Esophagus squamous epithelium (tissue), 5 donors: ENCODE measurements at places on chromosomes 12 and 14. TPM values are rescaled to one million over a fixed set of nuclear protein-coding genes. Genes with fewer than 3 reads are reported as not detected.

DNA sequence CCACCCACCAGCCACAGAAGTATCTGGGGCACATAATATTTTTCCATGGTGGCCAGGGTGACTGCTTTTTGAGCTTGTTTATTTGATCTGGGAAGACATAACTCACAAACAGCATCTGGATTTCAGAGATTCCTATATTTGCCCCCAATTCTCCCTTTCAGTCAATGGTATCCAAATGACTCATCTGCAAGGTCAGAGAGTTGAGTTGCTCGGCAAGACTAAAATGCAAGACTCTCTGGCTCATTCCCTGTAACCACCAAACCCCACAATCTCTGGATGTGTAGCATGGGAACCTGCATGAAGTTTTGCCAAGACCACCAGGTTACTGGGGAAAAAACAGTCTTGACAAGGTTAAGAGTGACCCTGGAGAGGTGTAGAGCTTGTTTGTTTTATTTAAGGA lies 174.9 kb upstream of the FAR2 start:
- H3K4me1 ChIP-seq: no peaks in the 10 kb centered on the region
- no peaks in the 10 kb centered on the region for H3K36me3 ChIP-seq
- H3K27ac ChIP-seq: no peak overlapping the region

DNA sequence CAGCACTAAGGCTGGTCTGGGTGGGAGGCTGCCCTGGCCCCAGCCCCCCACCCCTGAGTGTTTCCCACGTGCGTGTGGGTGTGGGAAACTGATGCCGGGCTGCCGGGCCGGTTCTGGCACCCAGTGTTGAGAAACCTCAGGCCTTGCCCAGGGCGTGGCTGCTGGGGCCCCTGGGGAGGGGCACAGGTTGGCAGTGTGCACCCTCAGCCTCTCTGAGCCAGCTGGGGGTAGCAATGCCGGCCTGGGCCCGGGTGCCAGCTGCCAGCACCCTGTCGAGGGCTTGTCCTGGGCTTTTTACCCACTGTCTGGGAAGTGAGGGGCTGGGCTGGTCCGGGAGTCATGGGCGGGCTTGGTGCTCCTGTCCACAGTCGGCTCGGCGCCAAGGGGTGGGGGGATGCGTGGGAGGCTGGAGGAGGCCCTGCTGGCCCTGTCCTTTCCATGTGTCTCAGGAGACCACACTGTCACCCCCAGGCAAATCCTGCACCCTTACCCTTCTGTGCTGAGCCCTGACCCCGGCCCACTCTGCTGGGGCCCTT lies 15.7 kb downstream of the ASPG start:
- DNase-seq: no peak
- H3K4me1 ChIP-seq: peaks cover 31% of the 10 kb centered on the region
- peak overlapping the region; percentile 87 for H3K27ac ChIP-seq

Gene TMEM63C
- 18.6 TPM for total RNA-seq

DNA sequence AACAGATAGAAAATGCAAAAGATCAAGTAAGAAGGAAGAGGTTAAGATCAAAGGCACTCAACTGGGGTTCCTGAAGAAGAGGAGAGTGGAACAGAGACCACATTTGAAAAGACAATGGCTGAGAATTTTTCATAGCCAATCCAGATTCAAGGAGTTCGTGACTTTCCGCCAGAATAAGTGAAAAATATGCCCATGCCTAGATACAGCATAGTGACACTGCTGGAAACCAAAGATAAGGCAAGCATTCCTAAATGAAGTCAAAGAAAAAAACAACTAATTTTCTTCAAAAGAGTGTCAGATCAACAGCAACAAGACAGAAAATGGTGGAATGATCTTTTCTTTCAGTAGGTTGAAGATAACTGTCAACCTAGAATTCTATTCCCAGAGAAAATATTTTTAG lies 47.5 kb downstream of the EGLN3 start:
- H3K36me3 ChIP-seq: no peaks in the 10 kb centered on the region
- H3K4me3 ChIP-seq: no peak overlapping the region
- no peak overlapping the region for H3K27ac ChIP-seq
- no peaks in the 10 kb centered on the region for H3K4me1 ChIP-seq

Gene CNTN1
- 15.7 TPM for total RNA-seq

Gene SMOC1
- total RNA-seq: not detected

GRCh38 chr12:67853204-67853603 lies 136.0 kb upstream of the IFNG-AS1 start:
- no peak for DNase-seq
- no peaks in the 10 kb centered on the region for H3K4me1 ChIP-seq
- no peaks in the 10 kb centered on the region for H3K36me3 ChIP-seq
- no peak overlapping the region for H3K27ac ChIP-seq

DNA sequence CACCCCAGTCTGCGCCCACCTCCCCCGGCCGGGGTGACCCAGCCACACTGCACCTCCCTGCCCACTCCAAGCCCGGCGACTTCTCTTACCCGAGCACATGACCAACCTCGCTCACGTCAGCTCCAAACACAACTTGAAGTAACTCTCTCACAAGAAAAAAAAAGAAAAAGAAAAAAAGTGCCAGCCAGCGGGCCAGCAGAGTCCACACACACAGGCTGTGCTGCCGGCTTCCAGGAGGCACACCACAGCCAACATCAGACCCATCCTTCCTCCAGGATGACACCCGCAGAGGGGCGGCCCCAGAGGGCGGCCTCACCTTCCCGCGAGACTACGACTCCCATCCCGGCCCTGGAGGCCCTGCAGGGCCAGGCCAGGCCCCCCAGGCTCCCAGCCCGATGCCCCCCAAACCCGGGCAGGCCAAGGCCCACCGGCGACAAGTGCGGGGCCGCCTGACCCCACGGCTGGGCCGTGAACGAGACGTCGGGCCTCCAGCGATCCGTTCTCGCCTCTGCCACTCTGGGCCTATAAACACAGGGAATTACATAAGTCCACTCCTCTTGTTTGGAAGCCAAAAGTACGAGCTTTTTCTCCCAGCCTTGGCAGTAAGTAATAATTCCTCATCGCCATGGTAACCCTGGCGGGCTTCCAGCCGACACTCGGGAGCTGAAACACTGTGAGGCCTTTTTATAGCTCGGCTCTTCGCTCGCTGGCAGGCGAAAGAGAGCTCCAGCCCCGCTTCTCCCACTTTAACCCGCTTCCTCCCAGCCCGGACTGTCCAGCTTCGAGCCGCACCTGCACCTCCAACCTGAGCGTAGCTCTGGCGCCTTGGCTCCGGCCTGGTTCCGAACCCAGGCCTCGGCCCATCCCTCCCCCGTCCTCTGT lies 49.1 kb downstream of the NCOR2 start:
- DNase-seq: peak; percentile 40
- peaks cover 66% of the 10 kb centered on the region for H3K4me1 ChIP-seq
- peak overlapping the region; percentile 88 for H3K27ac ChIP-seq
- no peaks in the 10 kb centered on the region for H3K27me3 ChIP-seq
- H3K36me3 ChIP-seq: peaks cover 13% of the 10 kb centered on the region

DNA sequence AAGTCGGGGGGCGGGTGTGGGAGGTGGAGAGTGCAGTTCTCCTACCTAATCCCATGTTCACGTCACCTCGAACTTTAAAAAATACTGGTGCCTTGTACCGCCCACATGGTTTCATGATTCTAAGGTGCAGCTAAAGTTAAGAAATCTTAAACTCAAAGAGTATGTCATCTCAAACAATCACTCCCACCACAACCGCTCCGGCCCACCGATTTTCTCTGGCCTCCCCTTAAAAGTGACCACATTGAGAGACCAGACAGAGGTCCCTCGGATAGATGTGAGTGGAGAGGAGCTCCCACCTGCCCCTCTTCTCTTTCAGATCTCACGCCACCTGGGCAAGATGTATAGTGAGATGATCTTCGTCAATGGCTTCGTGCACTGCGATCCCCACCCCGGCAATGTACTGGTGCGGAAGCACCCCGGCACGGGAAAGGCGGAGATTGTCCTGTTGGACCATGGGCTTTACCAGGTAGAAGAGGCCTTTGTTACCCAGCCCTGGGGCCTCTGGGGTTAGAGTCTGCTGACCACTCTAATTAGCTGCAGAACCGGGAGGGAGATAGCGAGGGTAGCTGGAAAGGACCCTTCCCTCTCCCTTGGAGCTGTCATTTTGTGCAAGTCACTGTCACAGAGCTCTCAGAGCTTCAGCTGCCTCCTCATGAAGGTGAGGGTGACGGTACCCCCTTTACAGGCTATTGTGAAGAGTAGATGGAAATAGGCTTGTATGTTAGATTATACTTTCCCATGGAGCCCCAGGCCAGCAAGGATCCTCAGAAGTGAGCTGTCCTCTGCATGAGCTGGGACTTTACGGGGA lies 124.4 kb downstream of the ADCK1 start:
- no peak overlapping the region for H3K4me3 ChIP-seq
- no peak for DNase-seq
- no peaks in the 10 kb centered on the region for H3K36me3 ChIP-seq

- peaks cover 19% of the 10 kb centered on the region for H3K4me1 ChIP-seq
- H3K36me3 ChIP-seq: no peaks in the 10 kb centered on the region
- H3K27me3 ChIP-seq: no peaks in the 10 kb centered on the region
- no peak overlapping the region for H3K4me3 ChIP-seq
These were observed 34.7 kb downstream of the GPR19 start for GRCh38 chr12:12661086-12661856.

GRCh38 chr12:127373559-127373958 lies 893.4 kb upstream of the TMEM132C start:
- no peak overlapping the region for H3K27ac ChIP-seq
- no peaks in the 10 kb centered on the region for H3K27me3 ChIP-seq
- H3K4me3 ChIP-seq: no peak overlapping the region
- H3K36me3 ChIP-seq: no peaks in the 10 kb centered on the region
- H3K4me1 ChIP-seq: no peaks in the 10 kb centered on the region

- H3K4me3 ChIP-seq: no peak overlapping the region
- H3K27me3 ChIP-seq: peaks cover 55% of the 10 kb centered on the region
- H3K27ac ChIP-seq: no peak overlapping the region
These were observed 58.8 kb upstream of the KCNA1 start for GRCh38 chr12:4850857-4851380.

DNA sequence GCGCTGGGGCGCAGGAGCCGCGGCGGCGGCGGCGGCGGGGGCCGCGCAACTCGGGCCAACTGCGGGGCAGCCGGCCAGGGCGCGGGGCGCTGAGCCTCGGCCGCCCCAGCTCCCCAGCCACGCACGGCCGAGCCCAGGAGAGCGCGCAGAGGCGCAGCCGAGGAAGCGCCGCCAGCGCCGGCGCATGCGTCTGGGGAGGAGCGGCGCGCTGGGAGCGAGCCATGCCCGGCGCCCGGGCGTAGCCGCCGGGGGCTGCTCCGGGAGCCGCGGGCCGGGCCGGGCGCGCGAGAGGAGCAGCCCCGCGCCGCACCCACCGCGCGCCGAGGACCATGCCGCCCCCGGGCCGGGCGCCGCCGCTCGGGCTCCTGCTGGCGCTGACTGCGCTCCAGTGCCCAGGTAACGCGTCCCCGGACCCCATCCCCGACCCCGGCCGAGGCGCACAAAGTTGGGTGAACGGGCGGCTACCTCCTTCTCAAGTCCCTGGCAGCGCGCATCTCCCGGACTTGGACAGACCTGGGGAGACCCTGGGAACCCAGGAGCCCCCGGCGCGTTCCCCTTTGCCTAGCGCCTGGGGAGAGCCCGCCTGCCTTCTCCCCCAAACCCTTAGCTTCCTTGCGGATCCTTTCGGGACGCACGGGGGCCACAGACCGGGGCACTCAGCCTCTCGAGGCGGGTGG lies 121.4 kb downstream of the AACS start:
- H3K27me3 ChIP-seq: peaks cover 24% of the 10 kb centered on the region
- no peak overlapping the region for H3K27ac ChIP-seq
- DNase-seq: no peak
- H3K36me3 ChIP-seq: no peaks in the 10 kb centered on the region
- peaks cover 42% of the 10 kb centered on the region for H3K4me1 ChIP-seq
- H3K4me3 ChIP-seq: peak overlapping the region; percentile 25

DNA sequence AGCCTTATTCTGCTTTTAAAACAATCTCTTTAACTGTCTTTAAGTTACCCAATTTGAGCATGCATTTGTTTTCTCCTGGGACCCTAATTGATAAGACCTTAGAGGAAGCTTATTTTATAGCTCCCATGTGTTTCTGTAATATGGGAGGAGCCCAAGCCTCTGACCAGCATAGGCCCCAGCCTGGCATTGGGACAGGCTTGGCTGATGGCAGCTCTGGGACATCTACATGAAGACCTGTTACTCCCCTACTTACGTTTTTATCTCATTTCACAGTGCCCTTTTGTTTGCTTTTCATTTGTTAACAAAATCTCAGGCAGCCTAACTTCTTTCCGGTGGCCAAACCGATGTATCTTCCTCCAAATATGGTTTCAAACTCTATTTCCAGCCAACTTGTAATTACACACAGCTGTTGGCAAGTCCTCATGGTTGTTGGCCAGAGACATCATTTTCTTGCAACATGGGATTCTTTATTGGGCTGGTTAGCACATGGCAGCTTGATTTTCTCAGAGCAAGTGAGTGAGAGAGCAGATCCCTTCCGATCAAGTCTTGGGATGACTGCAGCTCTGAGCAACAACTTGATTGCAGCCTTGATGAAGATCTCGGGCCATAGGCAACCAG lies 1117.5 kb downstream of the AACS start:
- H3K36me3 ChIP-seq: no peaks in the 10 kb centered on the region
- H3K27ac ChIP-seq: no peak overlapping the region
- H3K4me1 ChIP-seq: no peaks in the 10 kb centered on the region
- no peak for DNase-seq
- no peaks in the 10 kb centered on the region for H3K27me3 ChIP-seq
